Right cardiac atrium (tissue), 5 donors: ENCODE measurements at places on chromosomes 1 and 21.

GRCh38 chr1:70528590-70529333 lies 117.7 kb downstream of the CTH start:
- DNase-seq: no peak

DNA sequence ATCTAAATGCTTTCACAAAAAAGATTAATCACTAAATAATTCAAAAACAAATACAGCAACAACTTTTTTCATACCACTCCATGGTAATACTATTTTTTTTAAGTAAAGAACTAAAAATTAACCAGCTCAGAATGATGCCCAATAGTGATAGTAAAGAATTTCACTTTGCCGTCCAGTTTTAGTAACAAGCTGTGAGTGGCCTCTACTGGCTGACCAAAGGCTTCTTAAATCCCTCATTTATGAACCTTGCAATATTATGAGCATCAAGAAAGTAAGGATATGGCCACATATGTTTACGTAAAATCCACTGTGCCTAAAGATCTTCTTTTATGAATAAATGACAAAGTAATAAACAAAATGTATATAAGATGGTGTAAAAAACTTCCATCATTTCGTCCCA lies 108.6 kb downstream of the GPATCH2 start:
- DNase-seq: no peak

- DNase-seq: no peak
These were observed 61.2 kb upstream of the TNR start for GRCh38 chr1:175804561-175804960.

DNA sequence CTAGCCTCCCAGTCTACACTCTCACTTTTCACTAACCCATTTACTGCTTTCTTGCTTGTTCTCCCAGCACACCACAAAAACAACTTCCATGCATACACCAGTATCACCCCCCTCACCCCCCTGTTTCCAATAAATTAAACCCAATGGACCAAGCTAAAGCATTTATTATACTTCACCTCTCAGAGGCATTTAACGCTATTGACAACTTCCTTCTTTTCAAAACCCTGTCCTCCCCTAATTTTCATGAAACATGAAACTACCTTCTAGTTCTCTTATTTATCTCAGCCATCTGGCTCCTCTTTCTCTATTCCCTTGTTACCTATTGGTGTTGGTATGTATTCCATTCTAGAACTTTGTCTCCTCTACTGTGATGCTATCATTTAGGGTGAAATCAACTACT lies 32.3 kb downstream of the PTPRC start:
- DNase-seq: no peak

- no peak for DNase-seq
These were observed 6.8 kb upstream of the LAPTM5 start for GRCh38 chr1:30764396-30764795.

DNA sequence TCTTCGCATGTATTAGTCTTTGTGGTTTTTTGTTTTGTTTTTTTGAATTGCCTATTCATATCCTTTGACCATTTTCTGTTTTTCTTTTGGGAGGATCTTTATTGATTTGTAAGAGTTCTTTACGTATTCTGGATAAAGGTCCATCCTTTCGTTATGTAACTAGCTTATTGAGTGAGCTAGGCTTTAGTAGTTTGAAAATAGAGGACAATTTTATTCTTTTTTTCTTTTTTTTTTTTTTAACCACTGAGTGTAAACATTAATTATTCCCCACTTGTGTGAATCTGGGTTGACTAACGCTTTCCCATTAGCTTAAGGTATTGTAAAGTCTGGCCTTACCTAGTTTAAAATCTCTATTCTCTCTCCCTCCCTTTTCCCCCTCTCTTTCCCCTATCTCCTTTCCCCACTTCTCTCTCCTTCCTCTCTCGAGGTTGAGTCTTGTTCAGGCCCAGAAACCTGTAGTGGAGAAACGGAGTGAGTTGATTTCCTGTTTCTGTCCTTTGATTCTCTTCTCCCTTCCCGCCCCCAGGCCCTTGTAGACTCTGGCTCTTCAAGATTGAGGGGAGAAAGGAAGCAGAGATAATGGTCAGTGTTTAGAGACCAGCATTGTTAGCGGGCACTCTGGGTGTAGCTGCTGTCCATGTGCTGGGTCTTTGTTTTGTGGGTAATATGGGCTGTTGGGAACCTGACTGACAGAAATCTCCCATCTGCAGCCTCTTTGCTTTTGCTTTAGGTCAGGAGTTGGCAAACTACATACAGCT lies 1.5 kb downstream of the MORC3 start:
- no peak for DNase-seq

DNA sequence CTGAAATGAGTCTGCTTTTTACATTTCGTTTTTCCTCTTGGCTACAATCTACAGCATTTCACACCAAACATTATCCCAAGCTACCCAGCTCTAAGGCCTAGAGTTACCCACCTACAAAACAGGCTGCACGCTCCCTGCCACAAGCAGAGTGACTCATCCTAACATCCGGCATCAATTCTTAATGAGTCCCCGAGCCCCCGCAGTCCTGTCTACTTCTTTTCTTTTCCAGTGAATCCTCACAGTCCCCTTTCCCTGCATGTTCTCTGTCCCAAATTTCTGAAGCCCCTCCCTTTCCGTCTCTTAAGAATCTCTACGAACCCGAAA lies 650 bp downstream of the PCNX2 start:
- DNase-seq: no peak

GRCh38 chr1:47031059-47031458 lies 7.6 kb downstream of the CYP4X1 start:
- DNase-seq: peak; percentile 47

- peak; percentile 78 for DNase-seq
These were observed at the start of gene CELSR2 for GRCh38 chr1:109248797-109249629. Gene CELSR2, plus strand, starts transcription at chr1:109249539. Its CDS starts 541 bp downstream, at chr1:109250080.

DNA sequence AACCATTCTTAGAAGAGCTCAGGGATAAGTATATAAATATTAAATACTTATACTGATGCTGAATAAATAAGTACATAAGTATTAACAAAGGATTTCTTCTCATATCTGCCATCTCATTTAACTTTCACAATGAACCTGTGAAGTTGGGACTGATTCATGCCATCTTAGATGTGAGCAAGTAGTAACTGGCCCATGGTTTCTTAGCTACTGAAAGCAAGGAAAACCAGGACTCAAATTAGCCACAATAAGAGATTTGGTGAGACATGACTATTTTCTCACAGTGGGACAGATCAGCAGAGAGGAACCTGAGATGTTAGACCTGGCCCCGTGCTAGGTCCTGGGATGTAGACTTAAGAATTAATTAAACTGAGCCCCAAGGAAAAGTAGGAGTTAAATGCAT lies 8.2 kb upstream of the RAB3B start:
- no peak for DNase-seq
